Kidney (tissue), 22 donors: ENCODE measurements at places on chromosomes 11 and 22. TPM values are rescaled to one million over a fixed set of nuclear protein-coding genes. Genes with fewer than 3 reads are reported as not detected.

The FAM83F gene
- polyA plus RNA-seq: 6.8 TPM

The RASGRP2 gene
- 14.1 TPM for polyA plus RNA-seq

The SAA2 gene
- polyA plus RNA-seq: 4.4 TPM

The PANX3 gene
- not detected for polyA plus RNA-seq

The CARD10 gene
- 32.4 TPM for polyA plus RNA-seq

The RIMBP3C gene
- not detected for polyA plus RNA-seq

The IGF2 gene
- 10.2 TPM for polyA plus RNA-seq

The KCNA4 gene
- 0.39 TPM for polyA plus RNA-seq

The TREH gene
- polyA plus RNA-seq: 10.2 TPM

The PACSIN2 gene
- polyA plus RNA-seq: 56.3 TPM

The CSRP3 gene
- not detected for polyA plus RNA-seq
